ENCODE measurements at places on chromosomes 1 and 21.
A peak's percentile ranks its signal among the peaks of the same experiment; 100 is the strongest.

- DNase-seq = peak; percentile 87
Measured at GRCh38 chr1:39800471-39800835, 11.8 kb upstream of the BMP8B start.

GRCh38 chr1:20402585-20403422, 83.2 kb downstream of the CAMK2N1 start:
- DNase-seq = no peak

GRCh38 chr1:175470078-175470477, 273.3 kb downstream of the TNR start:
- DNase-seq = no peak

DNA sequence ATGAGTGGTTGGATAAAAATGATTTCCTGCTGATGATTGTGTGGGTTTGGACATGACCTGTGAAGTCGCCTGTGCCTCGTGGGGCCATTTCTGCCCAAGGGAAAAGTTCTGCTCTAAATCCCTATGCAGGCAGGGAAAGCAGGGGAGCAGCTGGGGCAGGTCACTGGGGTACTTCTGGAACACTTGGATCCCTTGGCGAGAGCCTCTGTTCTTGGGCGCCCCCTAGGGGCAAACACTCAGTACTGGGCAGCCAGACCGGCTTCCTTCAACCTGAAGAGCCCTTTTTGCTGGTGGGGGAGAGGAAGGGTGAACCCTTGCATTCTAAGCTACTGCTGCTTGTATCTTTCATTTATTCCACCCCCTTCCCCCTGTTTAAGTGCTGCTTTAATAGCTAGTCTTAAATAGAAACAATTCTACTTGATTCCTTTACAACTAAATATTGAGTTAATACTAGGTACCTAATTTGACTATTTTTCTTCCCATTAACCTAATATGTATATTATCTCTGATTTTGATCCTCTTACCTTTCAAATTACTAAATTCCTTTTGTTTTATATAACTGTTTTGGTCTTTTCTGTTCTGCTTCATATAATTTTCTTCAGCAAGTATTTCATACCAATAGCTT, 5.1 kb upstream of the CLEC20A start:
- peak; percentile 76 for DNase-seq

DNA sequence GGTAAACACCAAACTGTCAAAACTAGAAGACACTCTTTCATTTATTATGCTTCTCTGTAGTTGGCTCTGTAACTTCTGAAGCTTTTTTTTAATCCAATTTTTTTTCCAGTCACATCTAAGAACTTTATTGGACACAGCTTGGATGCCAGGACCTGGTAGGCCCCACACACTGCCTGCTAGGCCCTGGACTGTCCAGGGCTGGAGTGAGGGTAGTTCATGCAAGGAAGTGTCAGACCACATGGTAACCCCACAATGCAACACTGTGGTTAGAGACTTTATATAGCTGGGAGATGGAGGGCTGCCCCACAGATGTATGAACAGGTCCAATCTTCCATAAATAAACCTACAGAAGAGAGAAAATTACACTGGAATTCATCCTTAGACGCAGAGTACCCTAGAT, 7.1 kb downstream of the SLC2A1 start:
- no peak for DNase-seq

DNA sequence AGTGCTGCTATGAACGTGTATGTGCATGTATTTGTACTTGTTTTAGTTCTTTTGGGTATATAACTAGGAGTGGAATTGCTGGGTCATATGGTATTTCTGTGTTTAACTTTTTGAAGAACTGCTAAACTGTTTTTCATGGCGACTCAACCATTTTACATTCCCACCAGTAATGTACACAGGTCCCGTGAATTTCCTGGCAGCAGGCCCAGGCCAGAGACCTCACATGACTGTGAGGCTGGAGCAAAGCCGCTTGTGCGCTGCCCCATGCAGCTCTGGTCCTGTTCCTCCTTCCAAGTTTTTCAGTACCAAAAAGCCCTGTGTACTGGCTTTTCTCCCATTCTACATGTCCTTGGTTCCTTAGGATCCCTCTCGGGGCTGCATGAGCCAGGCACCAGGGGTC, 29.6 kb downstream of the ACOT11 start:
- DNase-seq = no peak

- DNase-seq = no peak
Measured at GRCh38 chr21:29148530-29148929, 18.1 kb downstream of the MAP3K7CL start.

- no peak for DNase-seq
Measured at GRCh38 chr1:180560868-180561600, 2.3 kb downstream of the OVAAL start.

- no peak for DNase-seq
Measured at GRCh38 chr1:193179094-193179493, 7.3 kb downstream of the B3GALT2 start.

DNA sequence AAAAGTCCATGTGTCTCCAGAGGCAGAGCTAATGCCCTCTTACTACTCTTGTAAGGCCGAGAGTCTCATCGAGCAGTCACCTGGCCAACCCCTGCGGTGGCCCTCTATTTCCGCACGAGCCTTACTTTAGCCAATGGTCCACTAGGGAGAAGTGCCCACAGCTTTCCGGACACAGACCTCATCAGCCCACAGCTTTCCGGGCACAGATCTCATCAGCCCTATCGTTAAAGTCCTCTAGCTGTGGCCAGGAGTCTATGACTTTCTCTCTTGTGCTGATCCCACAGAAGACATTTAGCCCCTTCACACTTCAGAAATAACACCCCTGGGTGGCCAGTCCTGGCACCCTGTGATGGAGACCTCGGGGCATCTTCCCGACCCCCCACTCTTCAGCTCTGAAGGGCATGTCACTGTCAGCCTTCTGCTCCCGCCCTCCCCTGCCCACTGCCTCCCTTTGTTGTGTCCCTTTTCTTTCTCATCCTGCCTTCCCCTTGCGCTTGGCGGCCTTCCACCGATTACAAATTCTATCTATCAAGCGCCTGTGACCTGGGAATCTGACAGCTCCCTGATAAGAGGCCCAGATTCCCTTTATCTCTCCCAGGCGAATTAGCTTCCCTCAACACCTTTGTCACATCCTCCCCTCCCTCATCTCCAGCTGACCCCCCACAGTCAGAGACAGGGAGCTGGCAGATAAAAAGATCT, 161.0 kb downstream of the PLXNA2 start:
- DNase-seq = no peak

DNA sequence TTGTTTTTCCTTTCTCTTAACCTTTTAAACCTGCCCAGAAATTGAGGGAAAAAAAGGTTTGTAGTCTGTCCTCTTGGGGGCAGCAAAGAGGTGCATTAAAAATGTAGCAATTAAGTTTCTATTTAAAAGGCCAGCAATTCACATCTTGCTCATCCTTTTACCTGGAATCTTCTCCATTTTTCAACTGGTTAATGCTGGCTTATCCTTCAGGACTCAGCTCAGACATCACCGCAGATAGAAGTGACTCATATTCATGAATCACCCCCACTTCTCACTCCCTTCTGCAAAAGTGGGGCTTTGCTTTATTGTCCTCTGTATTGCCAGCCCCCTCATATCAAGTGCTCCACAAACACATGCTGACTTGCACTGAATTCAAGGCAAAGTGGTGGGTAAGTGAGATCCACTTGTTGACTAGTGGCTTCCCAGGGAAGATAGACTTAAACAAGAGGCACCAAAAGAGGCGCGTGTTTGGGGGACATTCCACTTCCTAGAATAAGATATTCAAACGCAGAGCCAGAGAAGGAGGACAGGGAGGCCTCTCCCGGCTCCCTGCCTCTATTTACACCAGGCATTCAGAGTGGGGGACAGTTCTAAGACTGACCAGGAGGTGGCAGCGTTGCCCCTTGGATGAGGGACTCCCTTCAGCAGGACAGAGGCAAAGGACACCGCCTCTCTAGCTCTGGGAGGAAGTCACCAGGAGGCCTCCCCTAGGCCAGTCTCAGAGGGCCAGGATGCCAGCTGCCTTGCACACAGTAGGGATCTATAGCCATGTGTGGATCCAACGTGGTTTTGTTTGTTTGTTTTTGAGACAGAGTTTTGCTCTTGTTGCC, 23.2 kb upstream of the ZNF648 start:
- DNase-seq = peak; percentile 84

DNA sequence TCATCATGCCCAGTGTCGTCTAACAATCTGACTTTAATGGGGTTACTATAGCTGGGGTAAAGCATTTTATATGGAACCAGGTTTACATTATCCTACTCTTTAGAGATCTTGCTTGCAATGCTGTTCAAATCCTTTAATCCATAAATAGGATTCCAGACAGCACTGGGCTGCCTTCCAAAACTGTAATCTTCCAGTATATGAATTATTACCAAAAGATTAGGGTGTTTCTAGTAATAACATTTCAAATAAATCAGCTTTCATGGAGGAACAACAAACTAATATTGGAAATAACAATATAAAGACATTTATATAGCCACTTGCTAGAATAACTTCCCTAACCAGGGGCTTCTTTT, 88.6 kb upstream of the PLXNA2 start:
- no peak for DNase-seq
